ENCODE measurements at places on chromosomes 2 and 18.

DNA sequence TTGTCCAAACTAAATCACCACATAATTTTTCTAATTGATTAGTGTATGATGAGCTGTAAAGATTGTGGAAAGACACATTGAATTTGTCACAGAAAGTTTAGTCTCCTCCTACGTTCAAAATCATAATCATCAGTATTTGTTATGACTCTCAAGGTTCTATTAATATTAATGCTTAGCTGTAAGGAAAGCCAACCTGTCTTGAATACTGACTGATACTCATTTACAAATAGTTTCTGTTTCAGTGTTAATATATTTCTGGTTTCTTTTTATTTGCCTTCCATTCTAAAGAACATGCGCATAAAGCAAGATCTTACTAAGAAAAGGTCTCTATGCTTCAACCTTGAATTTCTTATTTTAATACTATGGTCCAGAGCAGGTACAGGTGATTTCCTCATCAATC lies 55.1 kb downstream of the CPS1 start:
- no peak for DNase-seq

DNA sequence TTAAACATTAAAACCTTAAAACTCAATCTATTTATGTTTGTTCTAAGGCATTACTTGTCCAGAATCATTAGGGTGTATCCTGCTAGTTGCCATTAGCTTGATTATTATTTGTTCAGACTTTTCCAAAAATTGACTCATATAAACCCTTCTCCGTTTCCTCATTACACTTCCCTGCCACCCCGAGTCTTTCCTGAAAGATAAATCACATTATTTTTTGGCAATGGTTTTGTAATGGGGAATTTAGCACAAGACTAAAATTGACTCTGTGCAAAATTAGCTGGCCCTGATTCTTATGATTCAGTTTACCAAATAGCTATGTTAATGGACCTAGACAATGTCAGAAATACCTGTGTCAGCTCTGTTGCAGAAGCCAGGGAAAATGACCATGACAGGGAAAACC lies 112.2 kb upstream of the NT5C1B start:
- DNase-seq, result no peak

DNA sequence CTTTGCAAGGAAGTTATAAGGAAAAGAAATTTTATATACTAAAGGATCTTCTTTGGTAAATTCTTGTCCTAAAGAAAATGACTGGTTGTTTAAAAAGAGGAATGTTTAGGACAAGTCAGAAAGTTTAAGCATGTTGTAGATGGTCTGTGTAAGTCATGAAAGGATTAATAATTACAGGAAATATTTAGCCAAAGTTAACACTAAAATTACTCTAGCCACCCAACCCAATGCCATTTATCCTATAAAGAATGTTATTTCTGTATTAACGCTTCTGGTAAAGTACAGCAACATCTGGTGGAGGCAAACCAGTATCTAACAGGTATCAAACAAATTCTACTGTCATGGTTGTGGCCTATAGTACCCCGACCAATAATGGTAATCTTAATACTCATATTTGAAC lies 546.9 kb upstream of the PKDCC start:
- no peak for DNase-seq

- no peak for DNase-seq
These were observed 5.4 kb downstream of the IMMT start for GRCh38 chr2:86189782-86190416.

- no peak for DNase-seq
These were observed 113.5 kb downstream of the EPHA4 start for GRCh38 chr2:221458578-221458977.

GRCh38 chr2:241858206-241859016 lies at the start of gene PDCD1:
Gene PDCD1 (minus strand): TSS chr2:241858894. CDS start chr2:241858838, 56 bp downstream.
- no peak for DNase-seq

GRCh38 chr2:10620481-10620880 lies 69.3 kb downstream of the NOL10 start:
- no peak for DNase-seq

DNA sequence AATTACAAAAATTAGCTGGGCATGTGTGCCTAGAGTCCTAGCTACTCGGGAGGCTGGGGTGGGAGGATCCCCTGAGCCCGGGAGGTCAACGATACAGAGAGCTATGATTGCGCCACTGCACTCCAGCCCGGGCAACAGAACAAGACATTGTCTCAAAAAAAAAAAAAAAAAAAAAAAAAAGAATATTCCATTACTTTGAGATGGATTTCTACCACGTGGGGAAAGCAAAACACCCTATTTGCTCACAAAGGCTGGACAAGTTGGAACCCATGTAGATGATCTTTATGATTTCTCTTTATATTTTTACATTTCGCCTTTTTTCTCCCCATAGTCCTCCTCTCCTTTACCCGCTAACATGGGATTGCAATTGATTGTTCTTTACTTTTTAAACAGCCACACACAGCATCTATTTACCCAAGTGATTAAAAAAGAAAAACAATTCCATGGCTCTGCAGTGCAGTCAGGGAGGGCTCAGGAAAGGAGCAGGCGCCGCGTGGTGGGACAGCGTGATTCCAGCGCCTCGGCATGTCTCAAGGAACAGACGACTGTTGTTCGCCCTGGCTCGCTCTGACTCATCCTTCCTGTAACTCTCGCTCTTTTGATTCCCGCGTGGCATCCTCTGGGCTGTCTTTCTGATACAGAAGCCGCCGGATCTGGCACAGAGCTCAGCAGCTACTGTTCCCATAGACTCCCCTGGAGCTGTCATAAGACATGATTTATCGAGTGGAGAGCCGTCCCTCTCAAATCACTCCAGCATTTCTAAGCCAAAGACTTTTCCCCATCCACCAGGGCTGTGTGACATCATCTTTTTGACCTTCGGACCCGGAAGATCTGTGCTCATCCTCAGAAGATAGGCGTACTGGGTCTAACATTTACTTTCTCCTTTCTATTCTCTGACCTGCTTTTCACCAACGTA lies 230.4 kb upstream of the AGAP1 start:
- no peak for DNase-seq

DNA sequence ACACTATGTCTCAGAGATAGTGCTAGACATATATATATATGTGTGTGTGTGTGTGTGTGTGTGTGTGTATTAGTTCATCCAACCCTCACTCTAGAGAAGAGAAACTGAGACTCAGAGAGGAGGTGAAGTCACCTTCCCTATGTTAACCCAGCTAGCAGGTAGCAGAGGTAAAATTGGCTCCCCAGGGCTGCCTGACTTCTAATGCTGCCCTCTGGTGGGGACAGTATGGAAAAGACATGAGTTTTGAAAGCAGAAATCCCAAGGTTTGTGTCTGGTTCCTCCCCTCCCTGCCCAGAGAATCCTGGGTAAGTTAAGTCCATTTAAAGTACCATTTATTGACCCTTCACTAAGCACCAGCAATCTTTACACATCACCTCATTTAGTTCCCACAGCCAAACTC lies 137.7 kb downstream of the THNSL2 start:
- DNase-seq, result no peak

DNA sequence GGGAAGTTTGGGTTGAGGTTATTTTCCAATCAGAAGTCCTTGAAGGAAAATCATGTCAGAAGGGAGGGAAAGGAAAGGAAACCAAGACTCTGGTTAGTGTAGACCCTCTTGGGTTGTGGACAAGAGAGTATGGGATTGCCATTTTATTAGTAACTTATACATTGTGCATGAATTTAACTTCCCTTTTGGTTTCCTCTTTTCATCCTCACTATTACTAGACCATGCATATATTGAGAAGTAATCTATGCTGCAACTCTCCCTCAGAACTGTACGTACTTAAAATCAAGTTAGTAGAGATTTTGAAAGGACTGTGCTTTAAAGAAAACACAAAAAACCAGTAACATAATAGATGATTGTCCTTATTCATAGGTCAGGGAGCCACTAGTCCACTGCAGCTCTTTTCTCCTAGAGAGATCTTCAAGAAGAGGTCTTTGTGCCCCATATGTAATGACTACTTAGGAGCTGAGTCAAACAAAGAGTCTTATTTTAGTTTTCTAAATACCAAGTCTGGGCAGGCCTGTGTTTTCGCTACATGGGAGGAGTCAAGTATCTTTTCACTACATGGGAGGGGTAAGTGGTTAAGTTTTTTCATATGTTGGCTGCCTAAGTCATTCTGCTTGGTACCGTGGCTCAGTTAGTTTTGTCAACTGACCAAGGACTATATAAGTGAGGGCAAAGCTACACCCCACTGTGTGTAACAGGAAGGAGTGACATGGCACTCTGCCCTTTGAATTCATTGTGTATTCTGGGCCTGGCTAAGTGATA lies 25.2 kb upstream of the FAM117B start:
- DNase-seq, result no peak

DNA sequence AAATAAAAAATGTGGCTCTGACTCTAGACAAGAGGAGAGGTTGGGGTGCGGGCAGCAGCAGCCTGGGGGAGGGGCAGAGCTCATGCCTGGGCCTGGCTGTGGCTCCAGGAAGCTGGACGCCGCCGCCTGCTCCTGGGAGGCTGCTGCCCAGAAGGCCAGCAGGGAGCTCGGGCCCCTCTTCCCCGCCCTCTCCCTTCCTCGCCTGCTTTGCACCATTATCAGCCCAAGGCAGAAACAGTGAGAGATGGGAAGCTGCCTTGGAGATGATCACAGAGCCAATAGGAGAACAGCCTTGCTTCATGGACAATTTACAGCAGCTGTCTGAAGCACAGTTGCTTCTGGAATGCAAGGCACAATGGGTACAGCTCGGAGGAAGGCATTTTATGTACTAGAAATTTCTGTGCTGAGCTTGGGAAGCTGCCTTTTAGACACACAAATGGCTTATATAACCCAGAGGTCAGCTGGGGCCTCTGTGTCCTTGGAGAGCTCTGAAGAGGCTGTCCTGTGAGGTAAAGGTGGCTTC lies 55.3 kb upstream of the AFF3 start:
- no peak for DNase-seq

GRCh38 chr2:27831279-27832050 lies 58.7 kb downstream of the RBKS start:
- DNase-seq, result no peak

DNA sequence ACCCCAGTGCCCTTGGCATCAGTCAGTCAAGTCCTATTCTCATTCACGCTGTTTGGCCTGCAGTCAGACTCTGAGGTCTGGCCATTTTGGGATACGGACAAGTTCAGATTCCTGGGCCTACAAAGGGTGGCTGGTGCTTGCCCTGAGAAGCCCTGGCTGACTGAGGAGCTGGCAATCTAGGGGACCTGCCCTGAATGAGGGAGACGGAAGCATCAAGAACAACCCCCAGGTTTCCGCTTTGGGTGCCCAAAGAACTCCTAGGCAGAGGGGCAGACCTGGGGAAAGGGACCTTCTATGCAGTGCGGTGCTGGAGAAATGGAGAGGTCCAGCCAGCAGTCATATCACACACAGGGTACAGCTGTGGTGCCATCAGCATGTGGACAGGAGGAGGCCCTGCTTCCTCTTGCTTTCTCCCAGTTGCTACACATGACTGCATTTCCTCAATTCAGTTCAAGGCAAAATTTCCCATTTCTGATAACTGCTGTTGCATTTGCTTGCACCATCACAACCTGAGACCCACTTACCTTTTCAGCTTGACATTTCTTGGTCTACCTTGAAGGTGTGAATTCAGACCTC lies 70.9 kb upstream of the LGALSL start:
- no peak for DNase-seq

DNA sequence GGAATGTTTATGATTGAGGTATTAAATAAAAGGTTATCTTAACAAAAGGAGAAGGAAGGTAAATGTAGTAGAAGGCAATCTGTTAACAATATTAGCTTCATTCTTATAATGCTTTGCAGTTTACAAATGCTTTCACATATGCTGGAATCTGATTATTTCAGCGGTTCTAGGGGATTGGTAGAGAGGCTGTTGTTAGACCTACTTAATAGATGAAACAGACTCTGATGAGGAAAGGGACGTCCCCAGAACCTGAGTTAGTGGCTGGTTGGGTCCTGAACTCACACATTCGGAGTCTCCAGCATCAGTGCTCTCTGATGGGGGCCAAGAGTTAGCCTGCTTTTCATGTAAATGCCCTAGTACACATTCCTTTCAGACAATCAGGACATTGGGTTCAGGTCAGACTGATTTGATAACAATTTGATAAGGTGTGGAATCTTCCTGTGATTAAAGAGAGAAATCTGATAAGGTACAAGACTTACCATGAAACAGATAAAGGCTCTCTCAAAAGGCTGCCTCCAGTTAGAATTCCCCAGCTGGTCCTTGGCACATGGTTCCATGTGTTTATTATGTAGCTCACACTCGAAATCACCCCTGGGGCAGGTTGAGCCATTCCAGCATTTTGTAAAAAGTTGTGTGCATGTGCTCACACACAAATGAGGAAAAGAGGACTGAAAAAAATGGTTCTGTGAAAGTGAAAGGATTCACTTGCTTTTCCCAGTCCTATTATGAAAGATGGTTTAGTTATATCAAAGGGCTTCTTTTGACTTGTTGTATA lies 103.1 kb downstream of the GPD2 start:
- no peak for DNase-seq

- DNase-seq, result no peak
These were observed 84.0 kb downstream of the SKA1 start for GRCh38 chr18:50458796-50459195.
